ENCODE measurements at places on chromosomes 5 and 9.
A peak's percentile ranks its signal among the peaks of the same experiment; 100 is the strongest.

DNA sequence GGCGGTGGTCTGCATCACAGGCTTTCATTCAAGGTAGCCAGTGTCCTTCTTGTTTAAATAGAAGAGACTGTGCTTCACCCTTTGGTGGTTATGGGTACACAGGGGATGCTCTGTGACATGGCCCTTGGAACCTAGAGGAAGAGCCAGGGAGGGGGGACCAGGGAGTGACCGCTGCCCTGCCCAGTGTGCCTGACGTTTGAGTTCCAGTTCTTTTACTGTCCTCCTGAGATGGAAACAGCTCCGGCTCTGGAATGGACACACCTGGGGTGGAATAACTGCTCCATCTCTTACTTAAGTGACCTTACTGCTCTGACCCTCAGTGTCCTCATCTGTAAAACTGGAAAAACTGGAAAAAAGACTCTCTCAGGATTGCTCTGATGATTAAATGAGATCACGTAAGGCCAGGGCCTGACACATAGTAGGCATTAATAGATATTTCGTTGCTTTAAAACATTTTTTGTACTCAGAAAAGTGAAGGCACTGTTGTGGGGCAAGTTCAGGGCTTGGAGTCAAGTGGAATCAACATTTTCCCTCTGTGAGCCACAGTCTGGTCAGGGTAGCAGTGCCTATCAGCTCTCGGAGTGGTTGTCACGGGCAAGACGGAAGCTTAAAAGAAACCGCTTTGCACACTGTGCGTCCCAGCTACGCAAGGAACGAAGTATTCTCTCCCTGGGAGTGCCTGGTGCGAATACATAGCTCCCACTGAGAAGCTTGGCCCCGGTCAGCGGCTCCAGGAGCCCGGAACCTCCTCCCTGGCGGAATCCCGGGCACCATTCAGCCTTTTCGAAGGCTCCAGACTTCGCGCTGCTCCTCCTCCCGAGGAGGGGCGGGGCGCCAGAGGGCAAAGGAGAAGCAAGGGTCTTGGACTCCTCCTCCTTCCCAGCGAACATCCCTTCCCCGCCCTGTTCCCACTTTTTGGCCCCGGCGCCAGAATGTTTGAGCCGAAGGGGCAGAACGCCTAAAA lies 5.8 kb downstream of the POU4F3 start:
- DNase-seq = peak; percentile 19

DNA sequence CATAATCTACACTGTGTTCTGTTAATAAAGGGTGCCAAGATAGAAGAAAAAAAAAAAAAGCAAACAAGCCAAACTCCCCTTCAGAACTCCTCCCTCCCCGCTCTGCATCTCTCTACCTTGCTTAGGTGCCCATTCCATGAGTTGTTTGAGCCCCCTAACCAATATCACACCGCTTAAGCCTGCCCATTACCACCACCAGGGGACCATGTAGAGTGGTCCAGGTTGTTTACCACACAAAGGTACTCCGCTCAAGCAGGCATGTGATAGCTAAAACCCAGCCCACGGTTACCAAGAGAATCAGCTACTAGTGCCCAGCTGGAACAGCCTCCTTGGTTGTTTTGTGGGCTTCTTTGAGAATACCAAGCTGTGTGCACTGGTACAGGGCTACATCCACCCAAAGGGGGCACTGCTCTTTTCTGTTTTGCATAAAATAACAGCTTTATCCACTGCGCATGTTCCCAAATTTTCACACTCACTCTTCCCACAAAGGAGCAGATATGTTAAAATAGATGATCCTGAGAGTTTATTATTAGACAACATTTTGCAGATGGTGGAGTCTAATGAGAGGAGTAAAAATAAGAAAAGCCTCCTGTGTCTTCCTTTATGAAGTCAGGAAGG lies 304.1 kb downstream of the DEPDC1B start:
- DNase-seq = no peak

GRCh38 chr5:117547192-117547591 lies 972.6 kb upstream of the SEMA6A start:
- no peak for DNase-seq

DNA sequence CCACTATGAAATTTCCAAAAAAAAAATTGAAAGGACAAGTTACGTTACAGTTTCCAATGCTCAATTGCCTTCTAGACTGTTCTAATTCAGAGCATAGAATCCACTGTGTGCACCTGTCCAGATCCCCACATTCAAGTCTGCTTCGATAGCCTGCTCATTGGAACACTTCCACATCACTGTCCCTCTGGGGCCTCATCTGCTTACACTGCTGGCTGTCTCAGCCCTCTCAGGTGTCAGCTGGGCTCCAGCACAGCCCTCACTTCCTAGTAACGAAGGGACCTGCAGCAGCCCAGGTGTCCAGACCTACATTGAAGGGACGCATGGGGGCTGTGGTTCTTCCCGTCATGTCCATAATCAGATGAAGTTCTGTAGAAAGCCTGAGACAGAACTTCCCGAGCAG lies 94.3 kb upstream of the EMB start:
- no peak for DNase-seq

DNA sequence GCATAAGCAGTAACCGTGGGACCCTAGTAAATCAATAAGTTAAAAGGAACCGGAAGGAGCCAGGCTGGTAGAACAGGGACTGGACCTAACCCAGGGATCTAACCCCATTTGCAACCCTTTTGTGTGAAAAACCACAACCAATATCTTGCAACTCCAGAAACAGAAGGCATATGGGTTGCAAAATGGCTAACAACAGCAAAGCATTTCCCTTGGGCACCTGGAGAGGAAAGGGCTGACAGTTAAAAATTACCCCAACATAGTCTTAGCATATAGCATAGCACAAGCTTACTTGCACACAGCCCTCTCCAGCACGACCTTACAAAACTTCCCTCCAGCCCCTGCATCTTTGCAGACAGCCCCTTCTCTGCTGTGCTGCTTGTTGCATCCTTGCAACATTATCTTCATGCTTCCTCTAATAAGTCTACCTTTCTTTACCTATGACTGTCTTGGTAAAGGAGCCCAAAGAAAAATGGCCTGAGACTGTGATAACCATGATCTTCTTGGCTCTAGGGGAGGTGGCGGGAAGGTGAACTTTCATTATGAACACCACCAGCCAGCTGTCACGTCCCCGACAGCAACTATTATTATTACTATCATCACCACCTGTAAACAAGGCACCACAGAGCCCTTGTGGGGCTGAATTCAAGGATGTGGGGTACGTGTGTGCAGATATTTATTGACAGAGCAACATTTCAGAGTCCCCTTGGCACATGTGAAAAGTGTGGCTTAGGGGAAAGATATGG lies 49.8 kb downstream of the PRRC1 start:
- no peak for DNase-seq

- no peak for DNase-seq
Observed at GRCh38 chr5:32147959-32148358, 26.2 kb downstream of the GOLPH3 start.

DNA sequence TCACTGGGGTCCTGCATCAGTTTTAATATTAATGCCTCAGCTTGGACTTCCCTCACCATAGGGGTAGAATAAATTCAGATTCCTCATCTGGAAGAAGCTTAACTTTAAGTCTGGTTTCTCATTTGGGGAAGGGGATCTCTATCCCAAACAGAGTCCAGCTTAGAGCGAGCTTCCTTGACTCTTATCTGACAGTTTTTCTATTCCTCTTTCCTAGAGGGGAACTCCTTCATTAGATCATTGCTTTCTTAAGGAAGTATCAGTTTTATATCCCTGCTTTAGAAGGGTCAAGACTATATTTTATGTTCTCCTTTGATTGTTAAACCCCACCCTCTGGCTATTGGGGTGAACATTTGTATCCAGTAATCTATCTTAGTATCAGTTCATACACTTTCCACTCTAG lies 24.2 kb upstream of the CDC42SE2 start:
- DNase-seq = no peak

DNA sequence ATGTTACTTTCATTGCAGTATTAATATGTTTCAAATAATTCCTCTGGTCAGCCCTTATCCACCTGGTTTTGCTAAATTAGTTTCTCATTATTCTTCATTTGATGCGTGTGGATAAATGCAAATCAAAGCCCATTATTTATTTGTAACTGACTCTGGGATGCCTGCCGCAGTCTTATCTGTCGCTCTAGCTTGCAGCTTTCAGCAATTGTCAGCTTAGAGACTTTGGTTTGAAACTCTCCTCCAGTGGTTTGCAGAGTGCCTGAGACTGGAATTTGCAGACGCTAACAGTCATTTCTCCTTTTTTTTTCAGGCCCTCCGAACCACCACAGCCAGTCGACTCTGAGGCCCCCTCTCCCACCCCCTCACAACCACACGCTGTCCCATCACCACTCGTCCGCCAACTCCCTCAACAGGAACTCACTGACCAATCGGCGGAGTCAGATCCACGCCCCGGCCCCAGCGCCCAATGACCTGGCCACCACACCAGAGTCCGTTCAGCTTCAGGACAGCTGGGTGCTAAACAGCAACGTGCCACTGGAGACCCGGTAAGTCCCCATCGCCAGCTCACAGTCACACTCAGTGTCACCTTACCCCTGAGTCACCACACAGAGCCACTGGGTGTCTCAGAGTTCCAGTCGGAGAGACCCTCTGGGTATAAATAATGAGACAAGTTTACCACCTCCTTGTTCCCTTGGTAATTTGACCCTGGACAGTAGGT lies 339.0 kb upstream of the WWC1 start:
- no peak for DNase-seq

DNA sequence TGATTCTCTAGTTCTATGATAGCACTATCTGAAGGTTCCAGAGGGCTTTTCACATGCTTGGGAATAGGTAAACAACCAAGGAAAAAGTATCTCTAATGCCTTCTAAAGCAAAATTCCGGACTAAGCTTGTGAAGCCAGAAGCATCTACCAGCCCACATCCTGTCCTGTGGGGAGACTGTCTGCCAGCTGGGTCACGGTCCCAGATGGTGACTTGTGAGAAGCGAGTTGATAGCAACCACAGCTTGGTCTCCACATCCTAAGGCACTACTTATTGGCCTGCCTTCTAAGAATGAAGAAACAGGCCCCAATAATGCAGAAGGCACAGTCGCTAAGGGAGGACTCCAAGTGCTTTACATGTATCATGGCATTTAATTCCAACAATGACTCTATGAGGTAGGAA lies 184.1 kb upstream of the ADRA1B start:
- DNase-seq = peak; percentile 50

DNA sequence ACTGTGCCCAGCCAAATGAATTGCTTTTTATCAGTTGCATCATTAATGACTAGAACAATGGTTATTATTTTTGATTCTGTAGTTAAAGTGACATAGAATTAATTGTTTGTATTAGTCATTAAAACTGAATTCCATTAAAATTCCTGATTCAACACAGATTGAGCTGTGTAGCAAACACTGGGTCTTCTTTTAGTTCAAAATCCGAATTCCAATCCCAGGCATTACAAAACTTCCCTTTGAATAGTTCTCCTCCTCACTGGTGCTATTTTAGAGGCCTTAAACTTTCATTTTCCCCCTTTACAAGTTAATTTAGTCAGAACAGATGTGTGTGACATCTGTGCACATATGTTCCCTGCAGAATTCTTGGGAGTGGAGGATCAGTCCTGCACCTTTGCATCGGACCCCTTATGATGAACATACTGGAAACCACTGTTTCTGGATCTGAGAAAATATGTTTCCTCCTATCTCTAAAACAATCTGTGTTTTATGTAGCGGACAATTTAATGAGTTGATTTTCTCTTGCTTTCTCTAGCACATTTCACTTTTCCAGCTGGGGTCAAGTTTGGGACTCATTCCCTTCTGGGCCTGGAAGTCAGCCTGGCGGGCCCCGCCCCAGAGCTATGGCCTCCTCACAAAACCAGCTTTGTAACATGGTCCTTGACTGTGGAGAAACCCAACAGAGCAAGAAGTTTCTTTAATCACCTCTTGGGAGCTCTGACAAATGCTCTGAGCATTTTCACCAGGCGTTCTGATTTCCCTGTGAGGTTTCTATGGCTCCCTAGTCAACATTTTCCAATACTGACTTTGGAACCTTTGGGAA lies 87.9 kb upstream of the MAMDC2 start:
- DNase-seq = no peak

- DNase-seq = no peak
Observed at GRCh38 chr9:93300175-93300572, 116.2 kb downstream of the WNK2 start.

GRCh38 chr9:37001459-37001858 lies 32.6 kb downstream of the PAX5 start:
- DNase-seq = no peak

DNA sequence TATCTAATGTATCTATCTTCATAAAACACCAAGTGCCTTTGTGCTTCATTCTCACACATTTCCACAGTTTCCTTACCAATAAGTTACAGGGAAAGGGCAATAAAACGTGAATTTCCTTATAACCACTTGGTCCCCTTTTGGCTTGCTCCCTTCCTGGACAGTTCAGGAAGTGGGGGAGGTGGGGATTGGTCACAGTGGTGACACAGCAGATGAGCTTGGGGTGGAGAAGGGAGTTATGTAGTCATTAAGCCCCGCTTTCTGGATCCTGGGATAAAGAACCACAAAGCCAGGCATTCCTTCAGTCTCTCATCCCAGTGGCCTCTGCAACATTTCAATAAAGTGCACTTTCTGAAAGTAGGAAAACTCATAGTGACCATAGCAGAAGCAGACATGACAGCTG lies 47.1 kb upstream of the FYB1 start:
- DNase-seq = peak; percentile 51

DNA sequence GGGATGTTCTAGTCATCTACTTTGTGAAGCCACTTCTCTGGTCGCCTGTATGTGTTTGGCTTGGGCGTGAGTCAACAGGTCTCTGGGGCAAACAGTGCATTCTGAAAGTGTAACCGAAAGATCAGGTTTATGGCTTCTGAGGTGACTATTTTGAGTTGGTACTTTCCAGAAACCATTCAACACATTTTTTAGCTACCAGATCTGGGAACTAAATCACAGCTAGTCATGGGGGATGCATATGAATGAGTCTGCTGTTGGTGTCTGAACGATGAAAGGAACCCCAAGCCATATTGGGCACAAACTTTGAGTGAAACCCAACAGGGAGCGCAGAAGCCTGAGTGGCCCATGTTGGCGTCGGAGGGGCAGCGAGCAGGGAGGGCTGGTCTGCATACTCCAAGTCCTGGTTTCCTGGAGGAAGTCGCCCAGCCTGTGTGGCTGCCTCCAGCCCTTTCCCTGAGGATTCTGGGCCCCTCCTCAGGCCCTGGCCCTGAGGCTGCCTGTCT lies 35.3 kb downstream of the UBE2QL1 start:
- no peak for DNase-seq

GRCh38 chr9:108869092-108869725 lies 7.1 kb downstream of the ACTL7A start:
- DNase-seq = peak; percentile 49

DNA sequence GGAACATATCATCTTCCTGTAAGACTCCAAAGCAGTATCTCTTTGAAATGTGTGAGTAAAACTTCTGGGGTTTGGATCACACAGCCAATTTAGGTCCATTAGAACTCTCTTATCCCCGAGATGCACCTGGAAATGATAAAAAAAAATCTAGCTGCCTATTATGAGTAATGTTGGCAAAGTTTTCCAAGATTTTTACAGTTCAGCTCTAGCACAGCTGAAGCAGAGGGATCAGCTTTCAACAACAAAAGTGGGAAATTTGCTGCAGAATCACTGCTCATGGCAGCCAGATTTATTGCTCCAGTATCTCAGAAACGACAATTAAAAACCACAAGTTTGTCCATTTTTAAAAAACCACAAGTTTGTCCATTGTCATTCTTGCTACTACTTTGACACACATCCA lies 292.2 kb downstream of the IRX2 start:
- DNase-seq = no peak

Data from EL (cell line).